ENCODE measurements at places on chromosomes 13 and 19.

DNA sequence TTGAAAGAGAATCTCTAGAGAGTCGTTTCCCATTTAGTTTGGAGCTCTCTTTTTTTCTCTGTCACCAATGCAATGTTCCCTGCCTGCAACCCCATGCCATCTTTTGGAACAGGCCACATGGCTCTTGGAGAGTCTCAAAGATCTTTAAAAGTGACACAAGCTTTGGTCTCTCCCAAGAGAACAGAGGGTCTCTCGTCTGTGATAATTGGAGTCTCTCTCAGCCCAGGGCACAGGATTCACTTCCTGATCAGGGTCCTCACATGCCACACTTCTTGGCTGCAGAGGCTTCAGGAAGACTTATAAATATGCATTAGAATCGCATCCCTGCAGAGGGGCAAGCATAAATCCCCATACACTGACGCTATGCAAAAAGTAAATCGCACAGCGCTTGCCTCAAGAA lies 240.5 kb downstream of the IRS2 start:
- no peak for DNase-seq

DNA sequence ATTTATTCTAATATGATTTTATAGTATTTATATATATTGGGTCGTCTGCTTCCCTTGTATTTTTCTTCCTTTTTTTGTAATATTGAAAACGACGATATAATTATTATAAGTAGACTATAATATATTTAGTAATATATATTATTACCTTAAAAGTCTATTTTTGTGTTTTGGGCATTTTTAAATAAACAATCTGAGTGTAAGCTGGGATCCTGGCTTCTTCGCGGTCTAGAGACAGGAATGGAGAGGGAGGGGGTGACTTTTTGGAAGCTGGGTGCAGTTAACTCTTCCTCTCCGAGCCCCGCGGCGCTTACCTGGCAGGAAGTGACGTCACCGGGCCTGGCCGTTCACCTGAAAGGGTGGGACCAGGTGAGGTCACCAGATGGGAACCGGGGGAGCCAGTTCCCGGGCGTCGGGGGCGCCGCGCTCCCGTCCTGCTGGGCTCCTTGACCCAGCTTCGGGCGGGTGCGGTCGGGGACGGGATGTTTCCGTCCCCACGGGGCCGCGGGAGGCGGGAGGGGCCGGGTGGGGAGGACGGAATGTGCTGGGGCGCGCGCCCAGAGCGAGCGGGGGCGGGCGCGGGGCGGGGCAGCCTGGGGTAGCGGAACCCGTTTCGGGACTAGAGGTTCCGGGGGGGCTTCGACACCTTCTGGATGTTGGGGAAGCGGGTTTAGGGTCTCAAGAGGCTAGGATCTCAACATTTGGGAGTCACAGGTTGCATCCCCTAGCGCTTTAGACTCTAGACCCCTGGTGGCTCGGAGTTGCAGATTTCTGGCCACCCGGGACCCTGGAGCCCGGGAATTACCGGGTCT lies 2.8 kb downstream of the ZFP36 start:
- DNase-seq: peak; percentile 97

GRCh38 chr19:4464815-4465581 lies 7.1 kb upstream of the HDGFL2 start:
- DNase-seq: peak; percentile 22

- DNase-seq: no peak
Measured at GRCh38 chr13:75770592-75771011, 134.5 kb downstream of the LMO7 start.

- DNase-seq: no peak
Measured at GRCh38 chr13:71759651-71760511, 107.1 kb downstream of the DACH1 start.

DNA sequence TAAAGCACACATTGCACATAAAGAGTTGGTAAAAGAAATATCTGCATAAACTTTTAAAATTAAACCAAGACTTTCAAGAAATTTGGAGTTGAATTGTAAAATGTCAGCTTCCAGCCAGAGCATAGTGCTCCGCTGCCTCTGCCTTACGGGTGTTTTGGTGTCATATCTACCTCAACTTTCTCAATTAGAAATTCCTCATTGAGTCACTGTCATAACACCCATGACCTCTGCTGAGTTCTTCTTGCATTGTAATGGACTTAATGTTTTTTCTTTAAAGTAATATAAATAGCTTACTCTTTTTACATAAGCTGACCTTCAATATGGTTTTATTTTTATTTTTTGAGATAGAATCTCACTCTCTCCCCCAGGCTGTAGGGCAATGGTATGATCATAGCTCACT lies 551.0 kb upstream of the NBEA start:
- DNase-seq: no peak

DNA sequence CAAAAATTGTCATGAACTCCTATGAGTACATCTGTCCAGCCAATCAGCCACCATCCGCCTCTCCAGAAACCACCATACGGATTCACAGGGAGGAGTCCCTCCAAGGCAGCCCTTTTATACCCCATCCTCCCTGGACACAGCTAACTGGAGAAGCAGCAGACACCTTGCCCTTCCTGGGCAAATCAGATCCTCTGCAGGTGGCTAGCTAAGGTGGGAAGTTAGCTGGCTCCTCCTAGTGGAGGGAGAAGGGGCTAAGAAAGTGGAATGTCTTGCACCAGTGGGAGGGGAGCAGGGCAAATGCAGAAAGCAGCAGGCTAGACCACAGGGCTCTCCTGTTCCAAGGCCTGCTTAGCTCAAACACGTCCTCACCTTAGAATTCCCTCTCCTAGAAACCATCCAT lies 46.2 kb upstream of the UQCRFS1 start:
- DNase-seq: peak; percentile 60

DNA sequence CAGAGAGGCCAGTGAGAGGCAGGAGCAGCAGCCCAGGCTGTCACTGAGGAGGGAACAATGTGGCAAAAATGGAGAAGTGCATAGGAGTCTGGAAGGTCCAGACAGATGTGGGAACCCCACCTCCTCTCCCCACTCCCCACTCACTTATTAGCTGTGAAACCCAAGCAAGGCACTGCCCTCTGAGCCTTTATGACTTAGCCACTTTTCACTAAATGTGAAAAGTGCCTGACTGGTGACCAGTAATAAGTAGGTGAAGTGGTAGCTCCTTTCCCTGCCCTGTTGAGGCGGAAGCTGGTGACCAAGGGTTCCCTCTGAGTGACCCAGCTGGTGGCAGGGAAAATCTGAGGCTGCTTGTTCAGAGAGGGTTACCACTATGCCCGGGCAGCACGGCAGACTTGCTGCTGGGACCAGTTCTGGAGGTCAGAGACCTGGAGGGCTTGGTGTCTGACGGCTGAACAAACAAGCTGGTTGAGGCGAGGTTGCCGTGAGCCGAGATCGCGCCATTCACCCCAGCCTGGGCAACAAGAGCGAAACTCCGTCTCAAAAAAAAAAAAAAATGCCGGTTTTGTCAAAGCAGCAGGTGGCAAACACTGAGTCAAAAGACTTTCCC lies 80.0 kb downstream of the ZNF429 start:
- DNase-seq: no peak

DNA sequence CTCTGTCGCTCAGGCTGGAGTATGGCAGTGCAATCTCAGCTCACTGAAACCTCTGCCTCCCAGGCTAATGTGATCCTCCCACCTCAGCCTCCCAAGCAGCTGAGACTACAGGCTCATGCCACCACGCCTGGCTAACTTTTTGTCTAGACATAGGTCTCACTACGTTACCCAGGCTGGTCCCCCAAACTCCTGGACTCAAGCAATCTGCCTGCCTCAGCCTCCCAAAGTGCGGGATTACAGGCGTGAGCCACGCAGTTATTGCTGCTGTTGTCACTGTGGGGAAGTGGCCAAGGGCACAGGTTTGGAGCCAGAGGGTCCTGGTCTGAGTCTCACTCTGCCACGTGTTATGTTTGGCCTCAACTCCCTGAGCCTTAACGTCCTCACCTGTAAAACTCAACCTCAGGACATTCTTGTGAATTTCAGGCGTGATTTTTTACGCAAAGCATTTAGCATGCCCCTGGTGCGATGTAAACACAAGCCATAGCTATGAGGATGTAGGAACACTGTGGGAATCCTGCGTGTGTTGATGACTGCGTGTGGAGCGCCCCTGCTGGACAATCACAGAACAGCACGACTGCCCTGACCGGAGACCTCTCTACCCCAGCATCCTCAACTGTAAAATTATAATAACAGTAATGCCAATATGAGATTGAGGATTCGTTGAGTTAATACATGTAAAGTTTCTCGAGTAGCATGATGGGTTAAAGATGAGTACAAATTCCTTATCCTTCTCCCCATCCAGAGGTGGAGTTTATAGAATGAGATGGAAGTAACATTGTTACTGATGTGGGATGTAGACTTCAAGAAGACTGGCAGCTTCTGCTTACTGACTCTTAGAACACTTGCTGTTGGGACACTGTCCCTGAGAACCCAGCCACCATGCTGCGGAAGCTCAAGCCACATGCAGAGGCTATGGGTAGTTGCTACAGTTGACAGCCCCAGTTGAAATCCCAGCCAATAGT lies 41.8 kb upstream of the PNMA8B start:
- DNase-seq: no peak

- peak; percentile 66 for DNase-seq
Measured at GRCh38 chr19:13172346-13173138, 22.3 kb downstream of the IER2 start.

DNA sequence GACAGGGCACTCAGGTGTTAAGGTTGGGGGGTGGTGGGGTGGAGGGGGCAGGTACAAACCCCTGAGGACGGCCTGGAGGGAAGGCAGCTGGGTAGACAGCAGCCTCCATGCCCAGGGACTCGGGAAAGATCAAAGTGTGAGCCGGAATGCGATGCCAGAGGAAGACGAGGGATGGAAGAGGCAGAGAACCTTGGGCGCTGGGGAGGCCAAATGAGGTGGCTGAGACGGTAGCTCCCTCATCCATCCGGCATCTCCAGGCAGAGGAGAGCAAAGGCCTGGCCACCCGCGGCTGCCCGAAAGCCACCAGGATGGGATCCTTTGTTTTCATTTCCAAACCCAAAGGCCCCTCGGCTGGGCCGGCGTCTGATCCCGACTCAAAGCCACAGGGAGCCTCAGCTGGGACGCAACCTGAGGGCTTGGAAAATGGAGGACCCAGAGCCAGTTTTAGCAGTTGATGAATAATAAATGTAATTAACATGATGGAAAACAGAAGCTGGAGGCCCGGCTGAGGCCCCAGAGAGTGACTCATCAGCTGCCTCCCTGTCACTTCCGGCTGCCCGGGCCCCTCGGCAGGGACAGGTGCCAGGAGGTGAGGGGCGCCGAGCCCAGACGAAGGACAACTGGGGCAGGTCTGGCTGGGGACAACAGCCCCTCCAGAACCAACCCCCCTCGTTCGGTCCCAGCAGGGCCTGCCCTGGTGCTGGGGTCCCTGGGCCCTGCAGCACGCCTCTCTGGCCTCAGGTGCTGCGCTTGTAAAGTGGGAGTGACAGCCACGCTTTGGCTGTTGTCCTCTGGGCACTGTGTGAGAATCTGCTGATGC lies 61.6 kb downstream of the CEBPG start:
- no peak for DNase-seq

GRCh38 chr13:51707461-51707860 lies 96.5 kb downstream of the DHRS12 start:
- DNase-seq: no peak

- DNase-seq: peak; percentile 57
Measured at GRCh38 chr19:4970558-4971423, 1.9 kb downstream of the KDM4B start.

DNA sequence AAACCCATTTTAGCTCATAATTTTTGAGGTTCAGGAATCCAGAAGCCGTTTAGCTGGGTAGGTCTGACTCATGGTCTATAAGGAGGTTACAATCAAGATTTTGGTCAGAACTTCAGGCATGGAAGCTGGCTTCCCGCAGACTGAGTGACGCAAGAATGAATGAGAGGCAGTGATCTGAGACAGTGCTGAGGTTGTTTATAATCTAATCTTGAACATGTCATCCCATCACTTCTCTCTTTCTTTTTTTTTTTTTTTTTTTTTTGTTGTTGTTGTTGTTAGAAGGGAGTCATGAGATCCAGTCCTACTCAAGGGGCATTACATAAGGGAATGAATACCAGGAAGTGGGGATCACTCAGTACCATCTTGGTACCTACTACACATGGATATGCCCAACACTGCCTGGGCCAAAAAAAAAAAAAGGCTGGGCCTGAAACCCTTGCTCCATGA lies 217.4 kb downstream of the DLEU7 start:
- DNase-seq: no peak

- peak; percentile 63 for DNase-seq
Measured at GRCh38 chr19:53132141-53132991, at the start of gene ZNF415. TSS of gene ZNF415 (minus strand) at chr19:53132910. CDS start at chr19:53122676, 10,234 bp downstream.

DNA sequence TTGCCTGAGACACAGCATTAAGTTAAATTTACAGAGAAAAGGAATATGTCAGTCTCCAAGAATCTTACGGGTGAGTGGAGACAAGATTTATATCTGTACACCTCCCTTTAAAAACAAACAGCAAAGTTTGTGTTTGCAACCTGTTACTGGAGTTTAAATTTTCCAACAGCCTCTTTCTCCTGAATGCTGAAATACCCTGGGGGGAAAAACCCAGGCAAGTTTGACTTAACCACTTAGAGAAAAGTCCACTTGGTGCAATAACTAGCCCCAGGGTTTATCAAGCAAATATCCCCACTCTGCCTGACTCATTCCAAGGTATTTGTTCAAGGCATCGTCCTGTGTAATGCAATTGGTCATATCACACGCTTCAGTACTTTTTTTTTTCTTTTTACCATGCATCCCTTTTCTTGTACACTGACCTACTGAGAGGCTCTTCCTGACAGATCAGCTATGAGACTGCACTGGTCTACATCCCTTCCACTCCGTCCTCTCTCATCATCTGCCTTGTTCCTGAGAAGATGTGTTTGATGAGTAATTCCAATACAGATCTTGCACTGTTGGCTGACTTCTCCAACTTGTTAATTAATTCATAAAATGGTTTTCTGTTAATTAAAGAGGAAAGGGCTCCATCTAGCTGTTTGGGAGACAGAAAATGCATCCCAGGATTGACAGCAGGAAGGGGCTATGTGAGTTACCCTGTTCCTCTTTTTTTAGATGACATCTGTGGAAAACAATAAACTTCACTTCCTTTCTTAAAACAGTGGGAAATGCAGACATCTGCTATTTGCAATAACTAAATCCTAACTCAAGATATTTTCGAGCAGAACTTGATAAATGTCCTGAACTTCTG lies 212.5 kb upstream of the IRS2 start:
- DNase-seq: no peak

GRCh38 chr13:35781036-35782000 lies 304.8 kb upstream of the MAB21L1 start:
- no peak for DNase-seq

GRCh38 chr19:58325311-58326022 lies 1.3 kb upstream of the ZSCAN22 start:
- DNase-seq: no peak

DNA sequence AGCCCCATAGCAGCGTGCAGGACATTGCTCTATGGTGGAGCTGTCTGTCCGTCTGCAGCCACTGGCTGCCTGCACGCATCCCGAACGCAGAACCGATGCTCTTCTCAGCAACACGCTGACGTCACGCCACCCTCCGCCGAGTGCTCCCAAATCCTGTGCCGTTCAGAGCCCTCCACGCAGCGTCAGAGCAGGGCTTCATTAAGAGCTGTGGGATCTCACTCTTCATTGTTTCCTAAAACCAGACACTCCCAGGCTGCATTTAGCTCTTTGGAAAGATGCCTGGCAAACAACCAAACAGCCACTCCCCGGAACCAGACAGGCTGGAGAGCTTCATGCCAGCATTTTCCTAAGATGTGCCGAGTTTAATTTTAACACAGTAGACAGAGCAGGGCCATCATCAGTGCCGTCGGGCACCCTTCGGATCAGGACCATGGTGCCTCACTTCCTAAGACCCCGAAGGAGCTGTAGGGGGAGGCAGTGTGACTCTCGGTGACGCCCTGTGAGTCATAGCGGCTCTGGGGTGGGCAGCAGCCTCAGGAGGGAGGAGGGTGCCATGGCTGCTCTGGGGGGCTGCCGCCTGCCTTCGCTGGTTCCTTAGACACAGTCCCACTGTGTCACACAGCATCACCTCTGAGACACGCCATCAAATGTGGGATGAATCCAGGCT lies 131.5 kb upstream of the MCF2L start:
- DNase-seq: no peak

GRCh38 chr13:30576528-30576927 lies 41.2 kb upstream of the USPL1 start:
- peak; percentile 77 for DNase-seq
